ENCODE measurements at places on chromosomes 6 and 20.
A peak's percentile ranks its signal among the peaks of the same experiment; 100 is the strongest.

GRCh38 chr6:33490621-33491020, 36.2 kb downstream of the ZBTB9 start:
- no peak for DNase-seq

- no peak for DNase-seq
Observed at GRCh38 chr6:46490425-46491200, 636 bp downstream of the RCAN2 start.

GRCh38 chr6:80382811-80383210, 276.3 kb downstream of the BCKDHB start:
- no peak for DNase-seq

DNA sequence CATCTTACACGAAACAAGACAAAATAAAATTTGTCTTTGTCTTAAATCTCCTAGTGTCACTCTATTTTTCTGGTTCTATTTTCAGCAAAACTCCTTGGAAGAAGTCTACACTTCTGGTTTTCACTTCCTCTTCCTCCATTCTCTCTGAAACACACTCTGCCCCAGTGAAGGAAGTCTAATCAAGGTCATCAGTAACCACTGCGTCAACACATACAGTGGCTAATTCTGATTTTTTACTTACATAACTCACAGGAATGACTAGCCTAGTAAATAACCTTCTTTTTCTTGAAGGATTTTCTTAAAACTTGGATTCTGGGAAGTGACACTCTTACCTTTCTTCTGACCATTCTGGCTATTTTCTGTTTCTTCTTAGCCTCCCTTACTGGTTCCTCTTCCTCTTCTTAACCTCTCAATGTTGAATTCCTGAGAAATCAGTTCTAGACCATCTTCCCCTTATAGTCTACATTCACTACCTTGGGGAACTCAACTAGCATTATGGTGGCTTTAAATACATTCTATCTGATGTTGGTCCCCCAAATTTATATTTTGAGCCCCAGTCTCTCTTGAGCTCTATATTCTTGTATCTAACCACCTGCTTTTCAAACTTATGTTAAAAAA, 37.5 kb downstream of the AIG1 start:
- DNase-seq = peak; percentile 21

GRCh38 chr6:79943133-79943532, 4.2 kb downstream of the ELOVL4 start:
- DNase-seq = no peak

DNA sequence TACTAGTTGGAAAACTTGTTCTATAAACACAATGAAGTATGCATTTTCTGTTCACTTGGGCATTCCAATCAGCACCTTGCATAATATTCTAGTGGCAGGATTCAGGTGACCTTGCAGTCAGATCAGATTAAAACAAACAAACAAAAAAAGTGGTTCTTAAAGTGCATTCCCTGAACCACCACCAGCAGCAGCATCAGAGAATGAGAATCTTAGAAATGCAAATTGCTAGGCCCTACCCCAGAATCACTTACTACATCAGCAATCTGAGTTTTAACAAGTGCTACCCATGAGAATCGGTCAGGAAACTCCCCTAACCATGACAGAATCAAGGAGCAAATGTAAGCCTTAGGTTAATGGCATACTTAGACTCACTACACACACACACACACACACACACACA, 41.7 kb downstream of the SNAP25 start:
- DNase-seq = no peak

DNA sequence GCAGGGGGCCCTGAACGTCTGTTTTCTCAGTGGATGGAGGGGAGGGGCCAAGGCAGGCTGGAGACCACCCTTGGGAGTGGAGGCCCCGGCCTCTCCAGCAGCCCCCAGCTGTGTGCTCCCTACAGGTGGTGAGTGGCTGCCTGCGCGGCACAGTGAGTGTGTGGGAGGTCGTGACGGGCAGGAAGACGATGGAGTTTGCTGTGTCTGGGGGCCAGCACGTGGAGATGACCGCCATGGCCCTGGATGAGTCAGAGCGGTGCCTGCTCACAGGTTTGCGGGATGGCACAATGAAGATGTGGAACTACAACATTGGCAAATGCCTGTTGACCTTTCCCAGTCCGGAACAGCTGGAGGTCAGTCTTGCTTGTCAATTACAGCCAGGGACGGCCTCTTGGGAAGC, 52.6 kb downstream of the EFCAB8 start:
- DNase-seq = no peak

All from central memory CD4-positive, alpha-beta T cell (primary cell).